ENCODE measurements at places on chromosomes 11 and 22.

DNA sequence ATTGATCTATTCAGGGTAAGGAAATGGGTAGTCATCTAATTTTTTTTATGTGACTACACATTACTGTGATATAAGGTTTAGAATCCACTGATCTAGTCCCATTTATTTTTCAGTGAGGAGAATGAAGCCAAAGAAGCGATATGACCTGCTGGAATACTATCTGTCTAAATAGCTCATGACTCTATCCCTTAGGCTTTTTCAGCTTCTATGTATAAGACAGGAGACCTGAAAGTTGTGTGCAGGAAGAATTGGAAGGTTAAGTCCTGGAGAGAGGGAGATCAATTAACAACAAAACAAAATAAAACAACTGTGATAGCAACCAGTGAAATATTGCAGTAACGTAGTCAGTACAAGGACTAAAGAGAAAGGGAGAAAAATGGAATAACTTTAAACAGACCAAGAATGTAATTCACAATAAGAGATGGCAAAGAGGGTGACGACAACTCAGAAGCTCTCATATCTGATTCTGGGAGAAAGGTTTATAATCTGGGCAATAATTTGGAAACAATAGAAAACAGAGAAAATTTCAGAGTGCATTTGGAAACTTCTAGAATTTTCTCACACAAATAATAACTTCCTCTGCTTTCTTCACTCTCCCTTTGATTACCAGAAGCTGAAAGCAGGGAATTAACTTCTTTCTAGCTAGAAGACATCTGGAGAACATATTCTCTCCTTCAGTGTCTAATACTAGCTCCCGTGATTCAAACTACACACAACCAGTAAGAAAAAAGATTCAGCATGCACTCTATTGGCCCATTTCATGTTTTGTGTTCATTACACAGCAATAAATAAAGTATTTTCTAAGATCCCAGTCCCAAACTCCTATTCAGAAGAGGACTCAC lies 19.2 kb upstream of the CASP12 start:
- no peak for DNase-seq

GRCh38 chr11:8242499-8243280 lies 21.0 kb downstream of the LMO1 start:
- DNase-seq = no peak

- no peak for DNase-seq
Measured at GRCh38 chr22:25843660-25844405, 101.8 kb downstream of the MYO18B start.

GRCh38 chr11:86067009-86067850 lies 1.7 kb downstream of the PICALM start:
- no peak for DNase-seq

DNA sequence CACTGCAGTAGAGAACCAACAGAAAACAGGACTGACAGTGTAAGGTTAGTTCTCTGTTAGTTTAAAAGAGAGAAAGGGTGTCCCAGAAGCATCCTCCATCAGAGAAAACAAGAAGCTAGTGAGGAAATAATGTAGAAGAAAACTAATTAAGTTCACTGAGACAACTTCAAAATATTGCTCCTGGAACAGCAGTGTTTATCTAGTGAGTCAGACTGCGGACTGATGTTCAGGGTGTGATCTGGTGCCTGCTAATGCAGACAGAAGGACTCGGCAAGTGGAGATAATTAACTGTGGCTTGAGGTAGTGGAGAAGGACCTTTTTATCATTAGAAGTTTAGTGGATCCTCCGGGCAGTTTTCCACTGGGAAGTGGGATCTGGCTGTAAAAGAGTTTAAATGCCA lies 55.4 kb downstream of the CDON start:
- DNase-seq = no peak

GRCh38 chr11:67588136-67588503 lies 4.5 kb downstream of the GSTP1 start:
- DNase-seq = no peak

- peak; percentile 44 for DNase-seq
Measured at GRCh38 chr11:132312701-132313111, 942.3 kb downstream of the NTM start.

DNA sequence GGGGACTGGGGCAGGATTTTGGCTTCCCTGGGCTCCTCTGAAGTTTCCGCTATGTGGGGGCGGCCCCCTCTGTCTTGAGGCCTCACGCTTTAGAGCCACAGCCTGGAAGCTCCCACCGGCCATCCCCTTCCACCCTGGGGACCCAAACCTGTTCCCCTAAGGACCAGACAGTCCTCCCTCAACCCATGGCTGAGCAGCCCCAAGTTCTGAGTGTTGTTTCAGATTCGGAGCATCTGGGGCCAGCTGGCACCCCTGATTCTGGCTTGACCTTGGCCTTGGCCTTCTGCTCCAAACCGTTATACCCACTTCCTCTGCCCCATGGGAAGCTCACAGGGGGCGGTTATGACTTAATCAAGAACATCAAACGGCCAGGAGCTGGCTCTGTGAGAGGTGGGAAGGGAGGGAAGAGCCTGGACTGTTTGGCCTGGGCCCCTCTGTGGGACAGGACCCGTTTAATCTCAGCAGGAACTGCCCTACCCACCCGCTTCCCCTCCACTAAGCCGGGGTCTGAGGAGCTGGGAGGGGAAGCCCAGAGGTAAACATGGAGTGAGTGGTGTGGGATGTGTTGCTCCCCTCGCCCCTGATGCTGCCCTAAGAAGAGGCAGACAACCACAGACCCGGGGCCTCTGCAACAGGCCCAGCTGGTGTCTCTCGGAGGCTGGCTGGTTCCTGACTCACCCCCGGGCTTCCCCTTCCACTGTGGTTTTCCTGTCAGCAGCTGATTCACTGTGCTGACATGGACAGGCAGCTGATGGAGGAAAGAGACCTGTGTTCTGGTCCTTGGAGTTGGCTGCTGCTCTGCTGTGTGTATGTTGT lies 3.4 kb downstream of the CD82 start:
- DNase-seq = no peak

DNA sequence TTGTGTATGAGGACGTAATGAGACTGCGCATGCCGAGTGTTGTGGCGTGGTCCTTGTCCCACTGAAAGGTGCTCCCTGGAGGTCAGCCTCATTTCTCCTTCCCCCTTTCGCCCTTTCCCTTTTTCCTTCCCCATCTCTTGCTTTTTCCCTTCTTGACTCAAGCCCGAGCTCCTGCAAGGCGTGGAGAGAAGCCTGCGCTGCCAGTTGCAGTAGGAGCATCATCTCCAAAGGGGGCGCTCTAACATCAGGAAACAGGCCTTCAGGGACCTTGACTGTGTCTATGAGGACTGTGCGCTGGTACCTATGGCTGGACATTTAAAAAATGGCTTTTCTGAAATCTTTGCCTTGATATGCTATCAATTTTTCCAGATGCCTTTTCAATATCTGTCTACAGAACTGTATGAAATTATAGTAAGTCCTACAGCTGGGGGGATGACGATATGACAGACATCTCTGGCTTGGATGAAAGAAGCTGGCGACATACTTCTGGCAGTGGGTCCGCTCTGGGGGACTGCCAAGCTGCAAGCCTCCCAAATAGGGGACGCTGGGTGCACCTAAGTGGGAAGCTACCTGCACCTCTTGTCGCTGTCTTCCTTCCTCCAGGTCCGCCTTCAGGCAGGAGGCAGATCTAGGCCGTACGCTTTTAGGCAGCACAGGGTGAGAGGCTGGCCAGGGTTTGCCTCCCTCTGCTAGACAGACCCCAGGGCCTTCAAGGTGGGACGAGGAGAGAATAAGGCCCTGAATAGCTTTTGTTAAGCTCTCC lies 96.5 kb downstream of the NXPE2 start:
- DNase-seq = peak; percentile 87

- DNase-seq = no peak
Measured at GRCh38 chr11:65498042-65498726, 661 bp upstream of the MALAT1 start.

- no peak for DNase-seq
Measured at GRCh38 chr11:66317723-66318599, 1.1 kb upstream of the CD248 start.

GRCh38 chr11:12088047-12088481 lies 22.3 kb upstream of the MICAL2 start:
- DNase-seq = no peak

DNA sequence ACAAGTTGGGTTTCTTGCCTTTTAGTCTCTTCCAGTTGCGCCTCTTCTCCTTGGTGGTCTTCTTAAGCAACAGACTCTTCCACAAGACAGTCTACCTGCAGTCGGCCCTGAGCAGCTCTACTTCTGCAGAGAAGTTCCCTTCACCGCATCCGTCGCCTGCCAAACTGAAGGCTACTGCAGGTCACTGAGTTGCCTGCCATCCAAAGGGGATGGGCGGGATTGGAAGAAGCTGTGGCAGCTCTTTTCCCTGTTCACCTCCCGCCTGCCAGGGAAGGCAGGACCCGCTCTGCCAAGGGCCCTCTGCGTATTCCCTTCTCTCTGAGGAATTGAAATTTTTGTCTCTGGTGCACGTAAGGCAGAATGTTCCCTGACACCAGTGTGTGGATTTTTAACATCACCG lies 9.2 kb upstream of the STT3A start:
- DNase-seq = no peak

DNA sequence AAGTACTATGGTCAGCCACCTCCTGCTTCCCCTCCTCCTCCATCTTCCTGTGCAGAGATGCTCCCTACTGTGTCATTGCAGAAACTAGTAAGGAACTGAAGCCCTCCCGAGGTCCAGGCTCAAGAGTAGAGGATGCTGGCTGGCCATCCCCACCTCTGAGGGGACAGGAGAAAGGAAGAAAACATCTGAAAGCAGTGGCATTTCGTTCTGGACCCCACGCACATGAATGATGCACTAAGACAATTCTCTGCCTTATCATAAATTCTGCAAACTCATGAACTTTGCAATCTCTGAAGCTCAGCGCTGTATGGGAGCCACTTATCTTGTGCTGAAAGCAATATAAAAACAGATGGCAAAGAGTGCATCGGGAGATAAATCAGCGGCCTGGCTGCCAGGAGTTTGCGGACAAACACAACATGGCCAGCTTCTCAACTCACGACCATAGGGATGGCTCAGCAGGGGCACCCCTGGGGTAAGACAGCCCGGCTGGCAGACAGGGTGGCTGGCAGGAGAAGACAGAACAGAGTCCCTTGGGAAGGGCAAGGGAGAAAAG lies 306.4 kb downstream of the NXPE2 start:
- DNase-seq = no peak

DNA sequence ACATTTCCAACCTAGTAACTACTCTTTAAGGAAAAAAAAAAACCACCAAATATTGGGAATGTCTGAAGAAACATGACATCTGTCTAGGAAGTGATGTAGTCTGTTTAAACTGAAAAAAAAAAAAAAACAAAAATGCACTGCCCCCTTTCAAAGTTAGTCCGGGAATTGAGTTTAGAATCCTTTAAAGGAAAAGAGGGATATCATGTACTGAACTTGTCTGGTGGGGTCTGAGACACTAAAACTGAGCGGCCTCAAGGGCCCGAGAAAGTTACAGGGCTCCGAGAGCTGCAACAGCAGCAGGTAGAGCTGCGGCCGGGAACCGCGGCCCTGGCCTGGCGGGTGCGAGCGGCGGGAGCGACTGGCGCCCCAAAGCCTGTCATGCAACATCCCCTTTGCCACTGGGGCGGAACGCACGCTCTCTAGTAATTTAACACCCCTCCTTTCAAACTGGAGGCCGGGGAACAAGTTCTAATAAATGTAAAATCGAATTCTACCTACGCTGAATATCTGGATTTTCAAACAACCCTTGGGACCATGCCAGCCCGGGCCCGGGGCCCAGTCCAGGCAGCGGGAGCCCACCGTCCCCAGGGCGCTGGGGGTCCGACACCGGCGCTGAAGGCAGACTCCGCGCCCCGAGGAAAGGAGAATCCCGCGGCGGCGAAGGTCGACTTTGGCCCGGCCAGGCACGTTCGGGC lies 736 bp downstream of the RDX start:
- peak; percentile 55 for DNase-seq

DNA sequence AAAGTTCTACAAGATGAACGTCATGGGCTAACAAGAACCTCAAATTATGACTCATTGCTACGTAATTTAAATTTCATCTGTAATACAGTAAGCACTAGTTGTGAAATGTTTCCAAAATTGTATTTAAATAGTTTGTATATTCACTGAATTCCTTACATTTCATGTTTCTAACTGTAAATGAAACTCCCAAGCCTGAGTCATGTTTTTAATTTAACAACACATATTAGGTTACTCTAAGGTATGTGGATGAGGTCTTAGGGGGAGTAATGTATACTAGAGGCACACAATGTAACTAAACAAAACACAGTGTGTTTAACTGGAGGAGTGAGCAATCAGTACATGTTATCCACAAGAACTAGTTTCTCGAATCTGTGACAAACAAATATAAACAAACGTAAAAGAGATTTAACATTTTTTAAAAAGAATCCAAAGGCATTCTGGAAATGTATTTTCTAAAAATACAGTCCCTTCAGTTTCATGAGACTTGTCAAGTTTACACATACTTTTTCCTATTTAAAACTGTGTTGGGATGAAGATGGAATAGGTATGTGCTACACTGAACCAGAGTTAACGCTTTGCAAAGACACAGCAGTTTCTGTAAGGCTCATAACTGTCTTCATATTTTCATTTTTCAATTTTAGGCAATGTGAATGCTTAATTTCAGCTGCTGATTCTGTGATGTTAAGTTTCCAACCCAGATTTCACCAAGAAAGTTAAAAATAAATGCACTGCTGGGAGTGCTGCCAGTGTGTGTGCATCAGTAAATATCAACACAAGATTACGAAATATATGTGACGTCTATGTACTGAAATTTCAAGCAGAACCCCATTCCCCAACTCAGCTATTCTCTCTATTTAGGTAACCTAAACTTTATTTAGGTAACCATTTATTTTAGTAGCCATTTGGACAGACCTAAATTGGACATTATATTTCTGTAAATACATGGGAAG lies 52.6 kb downstream of the PITPNB start:
- no peak for DNase-seq

- DNase-seq = no peak
Measured at GRCh38 chr22:45169591-45170466, 6.1 kb downstream of the NUP50 start.

GRCh38 chr11:9616042-9616675 lies 42.7 kb downstream of the WEE1 start:
- DNase-seq = no peak

- no peak for DNase-seq
Measured at GRCh38 chr22:26556904-26557303, 33.0 kb downstream of the TPST2 start.

GRCh38 chr11:7936615-7937014 lies 4.9 kb downstream of the OR10A3 start:
- no peak for DNase-seq

- no peak for DNase-seq
Measured at GRCh38 chr11:20355221-20356219, 8.0 kb upstream of the HTATIP2 start.

GRCh38 chr22:17443405-17444203 lies 74.3 kb downstream of the CECR2 start:
- DNase-seq = no peak
